NCI-H2029 (cell line): ENCODE measurements at places on chromosomes 2 and 18.

DNA sequence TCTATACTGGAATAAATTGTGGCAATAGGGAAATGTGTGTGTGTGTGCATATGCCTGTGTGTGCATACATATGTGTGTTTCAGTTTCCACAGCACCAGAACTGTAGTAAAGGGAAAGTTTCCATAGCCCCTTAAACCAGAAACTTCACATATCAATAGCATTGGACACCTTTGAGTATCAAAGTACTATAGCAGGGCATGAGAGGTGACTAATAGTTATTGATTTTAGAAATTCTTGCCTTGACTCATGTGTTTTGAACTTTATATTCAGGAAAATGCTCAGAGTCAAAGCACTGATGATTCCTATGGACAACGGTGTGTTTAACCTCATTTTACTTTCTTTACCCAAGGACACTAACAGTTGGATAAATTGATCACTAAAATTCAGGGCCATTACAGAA is 50.0 kb downstream of the SLC9A2 start:
- no peak for DNase-seq

DNA sequence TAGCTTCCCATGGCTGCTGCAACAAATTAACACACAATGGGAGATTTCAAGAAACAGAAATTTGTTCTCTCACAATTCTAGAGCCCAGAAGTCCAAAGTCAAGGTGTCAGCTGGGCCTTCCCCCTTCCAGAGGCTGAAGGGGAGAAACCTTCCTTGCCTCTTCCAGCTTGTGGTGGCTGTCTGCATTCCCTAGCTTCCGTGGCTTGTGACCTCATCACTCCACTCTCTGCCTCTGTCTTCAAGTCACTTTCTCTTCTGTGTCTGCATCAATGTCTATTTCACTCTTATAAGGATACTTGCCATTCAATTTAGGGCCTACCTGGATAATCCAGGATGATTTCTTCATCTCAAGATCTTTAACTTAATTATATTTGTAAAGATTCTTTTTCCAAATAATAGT is 16.8 kb upstream of the SRBD1 start:
- no peak for DNase-seq

DNA sequence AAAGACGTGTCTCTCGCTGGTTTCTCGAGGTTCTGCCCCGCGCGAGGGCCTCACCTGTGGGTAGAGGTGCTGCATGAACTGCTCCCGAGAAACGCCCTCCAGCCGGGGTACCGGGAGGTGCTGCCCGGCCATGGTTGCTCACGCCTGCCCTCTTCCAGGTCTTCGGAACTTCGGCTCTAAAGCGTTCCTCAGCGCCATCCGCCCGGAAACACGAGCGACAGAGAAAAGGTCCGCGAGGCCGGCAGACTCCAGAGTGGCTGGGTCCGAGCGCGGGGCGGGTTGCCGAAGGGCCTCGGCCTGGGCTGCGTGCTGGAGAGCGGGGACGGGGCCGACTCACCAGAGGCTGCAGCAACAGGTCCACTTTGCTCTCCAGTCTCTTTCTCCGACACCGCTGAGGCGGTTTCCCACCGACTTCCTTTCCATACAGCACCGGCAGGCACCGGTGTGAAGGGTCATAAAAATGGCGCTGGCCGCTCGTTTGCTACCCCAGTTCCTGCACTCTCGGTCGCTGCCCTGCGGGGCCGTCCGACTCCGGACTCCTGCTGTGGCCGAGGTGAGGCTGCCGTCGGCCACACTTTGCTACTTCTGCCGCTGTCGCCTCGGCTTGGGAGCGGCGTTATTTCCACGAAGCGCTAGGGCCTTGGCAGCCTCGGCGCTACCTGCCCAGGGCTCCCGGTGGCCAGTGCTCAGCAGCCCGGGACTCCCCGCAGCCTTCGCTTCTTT is at the start of the genes MAIP1 and TYW5:
Gene MAIP1, plus strand, starts transcription at position 244 of the 723 bp plus-strand sequence. Its CDS starts 217 bp downstream, at position 461.
Gene TYW5, minus strand, starts transcription at position 153 of the 723 bp plus-strand sequence. Its CDS starts 21 bp downstream, at position 132.
- DNase-seq, result peak; percentile 80

DNA sequence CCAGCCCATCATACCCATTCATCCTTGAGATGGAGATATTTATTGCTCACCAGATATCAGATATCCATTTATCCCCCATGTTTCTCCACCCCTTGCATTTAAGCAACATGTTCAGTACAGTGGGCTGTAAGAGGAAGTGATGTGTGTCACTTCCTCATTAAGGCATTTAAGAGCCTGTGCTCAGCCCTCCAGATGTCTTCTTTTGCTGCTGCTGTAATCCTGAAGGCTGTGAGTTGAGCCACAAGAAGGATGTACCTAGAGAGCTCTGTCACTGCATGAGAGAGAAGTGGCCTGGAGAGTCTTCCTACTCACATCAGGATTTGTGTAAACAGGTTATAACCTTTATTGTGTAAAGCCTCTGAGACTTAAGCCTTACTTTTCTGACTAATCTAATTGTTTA is 151.8 kb upstream of the UNC80 start:
- no peak for DNase-seq

DNA sequence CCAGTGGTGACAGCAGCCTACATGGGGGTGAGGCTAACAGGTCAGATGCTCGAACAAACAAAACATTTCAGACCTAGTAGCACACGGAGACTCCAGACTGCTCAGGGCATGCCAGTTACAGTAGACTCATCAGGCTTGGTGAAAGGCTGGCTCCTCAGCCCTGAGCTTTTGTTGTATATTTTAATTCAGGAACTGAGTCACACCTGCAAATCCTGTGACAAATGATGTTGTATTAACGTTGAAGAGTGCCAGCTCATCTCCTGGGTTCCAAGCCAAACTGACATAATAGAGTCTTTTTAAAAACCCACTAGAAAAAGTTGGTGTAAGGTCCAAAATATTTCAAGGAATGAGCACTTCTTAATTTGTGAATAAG is 65.3 kb downstream of the C1D start:
- DNase-seq, result no peak

- DNase-seq, result no peak
These were observed 26.9 kb upstream of the PPP1R1C start for GRCh38 chr2:181958726-181959125.

DNA sequence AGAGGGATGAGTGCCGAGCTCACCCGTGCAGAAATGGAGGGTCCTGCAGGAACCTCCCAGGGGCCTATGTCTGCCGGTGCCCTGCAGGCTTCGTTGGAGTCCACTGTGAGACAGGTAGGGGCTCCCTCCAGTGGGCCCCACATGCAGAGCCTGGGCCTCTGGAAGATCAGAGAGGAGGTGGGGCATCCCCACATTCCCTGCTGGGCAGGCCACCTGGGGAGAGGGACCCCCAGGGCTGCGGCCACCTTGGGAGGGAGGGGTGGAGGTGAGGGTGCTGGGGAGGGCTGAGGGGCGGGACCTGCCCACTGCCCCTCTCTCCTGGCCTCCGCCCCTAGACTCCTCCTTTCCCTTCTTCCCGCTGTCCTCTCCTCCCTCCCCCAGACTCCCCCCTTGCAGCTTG is 38.5 kb downstream of the MTERF4 start:
- DNase-seq, result no peak

GRCh38 chr2:70663411-70663810 is 104.6 kb downstream of the ADD2 start:
- DNase-seq, result no peak

DNA sequence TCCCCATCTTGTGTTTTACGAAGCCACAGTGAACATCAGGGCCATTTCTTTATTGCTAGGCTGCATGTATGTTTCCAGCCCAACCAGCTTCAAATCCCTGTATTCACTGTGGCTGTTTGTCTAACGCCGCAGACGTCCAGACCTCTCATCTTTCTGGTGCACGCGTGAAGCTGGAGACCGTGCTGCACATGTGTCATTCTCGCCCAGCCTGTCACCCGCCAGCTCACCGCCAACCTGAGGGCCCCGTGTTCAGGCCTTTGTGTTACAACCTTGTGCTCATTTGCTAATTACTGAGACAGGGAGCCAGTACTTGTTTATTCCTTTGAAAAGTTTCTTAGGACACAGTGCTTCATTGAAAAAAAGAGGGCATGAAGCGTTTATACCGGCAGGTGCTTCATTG is 21.4 kb downstream of the SALL3 start:
- no peak for DNase-seq

GRCh38 chr2:11977766-11978524 is 231.5 kb downstream of the LPIN1 start:
- DNase-seq, result no peak

- no peak for DNase-seq
These were observed 32.5 kb downstream of the AMER3 start for GRCh38 chr2:130787841-130788240.

DNA sequence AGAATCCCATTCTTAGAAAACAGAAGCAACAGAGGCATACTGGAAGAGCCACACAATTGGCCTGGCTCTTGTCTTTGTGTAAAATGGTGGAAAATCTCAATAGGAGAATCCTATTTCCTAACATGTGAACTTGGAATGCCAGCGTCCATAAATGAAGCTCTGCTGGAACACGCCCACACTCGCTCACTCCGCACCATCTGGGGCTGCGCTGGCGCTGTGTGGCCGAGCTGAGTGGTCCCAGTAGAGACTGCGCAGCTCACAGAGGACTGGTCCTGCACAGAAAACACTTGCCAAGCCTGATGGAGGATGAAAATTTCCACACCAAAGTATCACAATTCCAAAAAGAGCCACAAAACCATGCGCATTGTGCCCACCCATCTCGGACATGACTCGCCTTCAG is 56.2 kb downstream of the PXDN start:
- no peak for DNase-seq

DNA sequence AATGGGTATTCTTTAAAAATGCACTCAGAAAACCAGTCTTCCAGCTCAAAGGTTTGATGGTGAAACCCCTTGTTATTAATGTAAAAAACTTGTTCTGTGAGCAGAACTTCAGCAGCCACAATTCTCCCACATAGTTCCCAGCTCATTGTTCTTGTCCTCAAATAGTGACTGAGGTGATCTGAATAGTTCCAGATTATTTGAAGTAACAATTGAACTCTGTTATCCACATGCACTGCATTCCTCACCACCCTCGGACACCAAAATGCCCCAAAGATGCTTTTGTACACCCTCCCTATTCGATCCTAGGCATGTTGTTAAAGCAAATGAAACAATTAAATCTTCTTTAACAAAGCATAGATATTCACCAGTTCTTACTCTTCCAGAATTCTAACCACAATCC is 2186.8 kb upstream of the CELF4 start:
- DNase-seq, result no peak

- no peak for DNase-seq
These were observed 160.5 kb downstream of the TMEM163 start for GRCh38 chr2:134558208-134558830.

DNA sequence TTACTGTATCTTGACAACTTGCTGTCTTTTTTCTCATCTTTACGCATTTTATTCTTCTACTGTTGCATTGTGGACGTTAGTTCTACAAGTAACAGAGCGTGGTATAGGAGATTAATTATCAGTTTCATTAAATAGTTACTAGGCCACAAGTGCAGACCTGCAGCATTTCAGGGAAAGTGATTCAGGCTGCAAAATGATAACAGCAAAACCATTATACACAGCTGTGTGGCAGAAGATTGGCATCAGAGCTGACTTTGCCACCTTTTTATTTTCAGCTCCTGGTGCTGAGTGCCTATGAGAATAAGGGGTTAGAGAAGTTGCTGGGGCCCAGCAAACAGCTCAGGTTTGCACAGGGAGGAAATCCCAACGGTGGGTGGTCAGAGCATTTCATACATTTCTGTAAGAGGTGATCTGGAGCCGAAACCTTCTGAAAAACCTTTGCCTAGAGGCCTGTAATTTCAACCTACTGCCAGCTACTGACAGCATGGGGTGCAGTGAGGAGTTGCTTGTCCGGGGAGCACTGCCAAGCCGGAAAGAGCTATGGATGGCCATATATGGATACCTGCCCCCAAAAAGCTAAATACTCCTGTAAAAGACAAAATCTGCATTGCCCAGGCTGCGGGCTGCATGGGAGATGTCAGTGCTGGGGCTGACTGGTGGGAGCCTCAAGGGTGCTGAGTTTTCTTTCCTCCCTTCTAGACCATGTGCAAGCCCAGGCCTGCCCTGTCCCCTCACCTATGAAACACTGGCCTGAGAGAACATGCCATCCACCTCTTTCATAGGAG is 2.7 kb upstream of the CCBE1 start:
- DNase-seq, result no peak

DNA sequence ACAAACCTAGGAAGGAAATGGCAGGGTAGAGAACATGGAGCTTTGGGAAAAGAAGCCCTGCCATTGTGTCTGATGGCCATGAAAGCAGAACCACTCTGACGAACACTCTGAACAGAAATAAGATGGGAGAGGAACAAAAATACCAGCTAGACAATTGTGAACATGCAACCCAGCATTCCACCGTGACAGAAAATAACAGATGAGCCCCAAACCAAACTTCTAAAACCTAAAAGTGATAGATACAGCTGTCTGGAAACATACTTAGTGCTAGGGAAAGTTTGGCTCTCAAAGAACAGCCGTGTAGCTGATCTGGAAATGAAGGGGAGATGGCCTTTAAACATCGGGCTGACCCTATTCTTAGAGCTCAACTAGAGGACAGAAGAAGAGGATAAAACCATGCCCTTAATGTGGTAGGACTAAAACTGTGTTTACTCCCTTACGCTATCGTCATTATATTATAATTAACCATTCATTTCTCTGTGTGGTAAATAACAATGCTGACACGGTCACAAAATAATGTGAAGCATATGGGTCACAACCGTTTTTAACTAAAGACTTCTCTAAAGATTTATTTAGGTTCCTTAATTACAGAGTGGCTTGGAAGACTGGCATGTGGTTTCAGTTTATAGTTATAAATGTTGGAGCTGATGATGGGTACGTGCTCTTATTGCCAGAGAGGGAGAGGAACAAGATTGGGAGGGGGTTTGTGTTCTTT is 80.6 kb downstream of the MYO1B start:
- no peak for DNase-seq

GRCh38 chr2:1748176-1748740 is 3.9 kb upstream of the PXDN start:
- no peak for DNase-seq

DNA sequence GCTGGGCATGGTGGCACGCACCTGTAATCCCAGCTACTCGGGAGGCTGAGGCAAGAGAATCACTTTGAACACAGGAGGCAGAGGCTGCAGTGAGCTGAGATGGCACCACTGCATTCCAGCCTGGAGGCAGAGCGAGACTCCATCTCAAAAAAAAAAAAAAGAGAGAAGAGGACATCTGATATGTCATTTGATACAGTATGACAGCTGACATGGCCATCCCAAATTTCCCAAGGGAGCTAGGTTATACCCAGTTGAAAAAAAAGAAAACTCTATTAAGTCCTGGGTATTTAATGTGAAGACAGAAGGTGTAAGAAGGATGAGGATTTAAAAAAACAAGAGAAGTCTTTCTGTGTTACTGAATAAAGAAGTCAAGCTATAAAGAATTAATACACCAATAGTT is 23.3 kb downstream of the CLASP1 start:
- DNase-seq, result no peak

DNA sequence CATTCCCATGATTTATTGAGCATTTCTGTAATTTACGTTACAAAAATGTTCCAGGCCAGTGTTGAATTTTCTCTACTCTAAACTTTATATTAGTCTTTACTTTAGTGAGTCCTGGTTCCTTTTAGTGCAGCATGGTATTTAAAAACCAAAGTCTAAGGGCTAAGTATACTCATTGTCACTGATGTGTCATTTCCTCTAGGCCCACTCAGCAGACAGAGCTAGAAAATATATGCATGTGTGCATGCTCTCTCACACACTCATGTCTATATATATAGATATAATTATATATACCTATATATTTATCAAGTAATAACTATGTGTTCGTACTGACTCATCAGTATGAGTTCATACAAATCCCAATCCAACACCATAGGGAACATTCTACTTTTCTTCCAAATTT is 132.5 kb upstream of the SLC8A1 start:
- DNase-seq, result no peak

- no peak for DNase-seq
These were observed 249.0 kb downstream of the CYRIA start for GRCh38 chr2:16416651-16417050.
